ENCODE measurements at places on chromosomes 6 and 20. TPM values are rescaled to one million over a fixed set of nuclear protein-coding genes. Genes with fewer than 3 reads are reported as not detected.
A peak's percentile ranks its signal among the peaks of the same experiment; 100 is the strongest.

DNA sequence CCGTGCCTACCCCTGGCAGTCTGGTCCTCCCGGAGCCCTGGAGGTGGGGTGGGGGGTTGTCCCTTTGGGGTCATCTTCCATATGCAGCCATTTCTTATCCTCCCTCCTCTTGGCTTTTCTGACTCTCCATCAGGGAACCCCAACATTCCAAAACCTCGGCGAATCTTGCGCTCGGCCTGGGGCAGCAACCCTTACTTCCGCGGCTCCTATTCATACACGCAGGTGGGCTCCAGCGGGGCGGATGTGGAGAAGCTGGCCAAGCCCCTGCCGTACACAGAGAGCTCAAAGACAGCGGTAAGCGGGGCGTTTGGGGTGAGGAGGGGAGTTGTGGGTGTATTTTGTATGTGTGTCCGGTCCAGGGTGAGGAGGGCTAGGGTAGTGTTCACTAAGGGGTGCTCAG, 168.0 kb upstream of the RNF24 start:
- DNase-seq, result no peak

DNA sequence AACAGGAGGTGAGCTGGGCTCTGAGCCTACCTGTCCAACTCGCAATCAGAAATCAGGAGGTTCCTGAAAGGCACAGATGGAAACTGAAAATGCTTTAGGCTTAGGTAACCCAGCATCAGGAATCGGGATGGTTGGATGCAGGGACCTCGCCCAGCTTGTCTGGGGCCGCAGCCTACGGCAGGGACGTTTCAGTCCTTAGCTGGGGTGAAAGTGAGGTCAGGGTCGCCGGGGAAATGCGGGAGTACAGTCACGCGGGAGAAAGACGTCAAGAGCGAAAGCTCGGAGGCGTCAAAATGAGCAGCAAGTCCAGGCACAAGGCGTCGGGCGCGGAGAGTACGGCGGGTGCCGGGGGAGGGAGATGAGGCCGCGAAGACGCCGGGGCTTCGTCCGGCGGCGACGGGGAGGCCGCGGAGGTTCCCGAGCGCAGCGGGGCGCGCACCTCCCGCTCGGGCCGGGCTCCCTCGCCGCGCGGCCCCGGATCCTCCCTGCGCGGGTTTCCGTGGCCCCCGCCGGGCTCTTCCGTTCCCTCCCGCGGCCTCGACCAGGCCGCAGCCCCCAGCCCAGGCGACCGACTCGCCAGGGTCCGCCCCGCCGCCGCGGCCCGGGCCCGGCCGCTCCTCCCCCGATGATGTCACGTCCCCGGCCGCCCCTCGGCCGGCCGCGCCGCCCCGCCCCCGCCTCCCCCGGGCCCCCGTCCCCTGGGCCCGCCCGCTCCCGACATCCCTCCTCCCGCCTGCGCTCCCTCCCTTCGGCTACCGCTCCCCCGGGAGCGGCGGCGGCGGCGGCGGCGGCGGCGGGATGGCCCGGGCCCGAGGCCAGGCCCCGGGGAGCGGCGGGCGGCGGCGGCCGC, at the start of gene EBF4:
Gene EBF4 (plus strand): TSS at position 745 of the 850 bp plus-strand sequence. CDS start 866 bp downstream, outside the sequence.
- peak; percentile 33 for DNase-seq

DNA sequence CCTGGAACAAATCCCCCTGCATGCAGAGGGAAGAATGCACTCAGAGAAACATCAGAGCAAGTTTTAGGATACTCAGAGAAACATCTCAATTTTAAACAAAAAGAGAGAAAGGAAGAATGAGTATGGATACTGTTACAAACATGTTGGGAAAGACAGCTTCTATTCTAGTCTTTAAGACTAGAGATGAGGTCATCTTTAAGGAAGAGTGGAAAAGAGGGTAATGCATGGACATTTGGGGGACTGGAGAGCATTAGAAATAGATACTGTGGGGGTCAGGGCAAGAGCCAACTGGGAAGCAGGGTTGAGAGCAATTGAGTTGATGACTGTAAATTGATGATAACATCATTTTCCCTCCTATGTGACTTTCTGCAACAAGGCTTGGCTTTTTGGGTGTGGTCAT, 431.2 kb downstream of the CDH26 start:
- no peak for DNase-seq

DNA sequence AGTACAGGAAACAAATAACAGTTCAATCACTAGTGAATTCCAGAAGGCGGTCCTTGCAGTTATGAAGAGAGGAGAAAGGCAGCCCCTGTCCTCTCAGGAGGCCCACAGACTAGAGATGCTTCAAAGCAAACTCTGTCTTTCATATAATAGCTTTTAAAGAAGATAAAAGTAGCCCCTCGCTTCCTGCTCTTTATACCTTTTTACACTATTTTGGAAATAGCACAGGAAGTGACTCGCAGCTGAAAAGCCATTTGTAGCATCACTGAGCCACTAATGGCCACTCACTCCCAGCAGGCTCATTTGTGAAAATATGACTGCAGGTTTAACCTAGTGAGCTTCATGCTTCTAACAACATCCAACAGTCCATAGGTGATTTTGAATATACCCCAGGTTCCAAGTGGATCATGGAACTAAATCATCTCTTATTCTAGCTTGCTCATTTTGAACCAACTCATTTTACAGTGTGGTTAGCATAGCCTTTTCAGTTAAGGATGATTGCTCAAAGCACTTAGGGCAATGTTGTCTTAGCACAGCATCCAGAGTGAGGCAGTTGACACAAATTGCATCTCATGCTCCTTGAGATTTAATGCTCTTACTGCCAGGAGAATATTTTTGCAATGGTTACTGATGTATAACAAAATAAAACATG, 136.0 kb upstream of the NRSN1 start:
- DNase-seq, result no peak

GRCh38 chr20:25421102-25421501, 13.6 kb downstream of the GINS1 start:
- no peak for DNase-seq

The CABLES2 gene
- total RNA-seq, result 5.9 TPM
